Occipital lobe (tissue), 3 donors: ENCODE measurements at places on chromosomes 12 and 14.

DNA sequence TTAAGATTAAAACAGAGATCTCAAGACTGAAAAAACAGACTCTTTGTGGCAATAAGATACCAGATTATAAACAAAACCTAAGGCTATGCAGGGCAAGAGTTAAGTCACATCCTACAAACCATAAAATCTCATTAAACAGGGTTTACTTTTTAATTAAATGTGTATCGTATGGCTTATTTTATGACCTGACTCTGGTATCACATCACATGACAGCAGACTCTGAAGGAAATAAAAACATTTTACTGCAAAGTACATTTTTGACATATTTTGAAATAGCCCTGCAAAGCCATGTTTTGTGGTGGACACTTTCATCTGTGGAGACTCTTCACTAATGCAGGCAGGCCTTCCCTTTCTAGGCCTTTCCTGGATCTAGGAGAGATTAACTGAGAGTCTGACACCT lies 327.6 kb upstream of the CLEC14A start:
- no peak for DNase-seq

- no peak for DNase-seq
These were observed 45.7 kb downstream of the SPPL3 start for GRCh38 chr12:120858306-120859088.

DNA sequence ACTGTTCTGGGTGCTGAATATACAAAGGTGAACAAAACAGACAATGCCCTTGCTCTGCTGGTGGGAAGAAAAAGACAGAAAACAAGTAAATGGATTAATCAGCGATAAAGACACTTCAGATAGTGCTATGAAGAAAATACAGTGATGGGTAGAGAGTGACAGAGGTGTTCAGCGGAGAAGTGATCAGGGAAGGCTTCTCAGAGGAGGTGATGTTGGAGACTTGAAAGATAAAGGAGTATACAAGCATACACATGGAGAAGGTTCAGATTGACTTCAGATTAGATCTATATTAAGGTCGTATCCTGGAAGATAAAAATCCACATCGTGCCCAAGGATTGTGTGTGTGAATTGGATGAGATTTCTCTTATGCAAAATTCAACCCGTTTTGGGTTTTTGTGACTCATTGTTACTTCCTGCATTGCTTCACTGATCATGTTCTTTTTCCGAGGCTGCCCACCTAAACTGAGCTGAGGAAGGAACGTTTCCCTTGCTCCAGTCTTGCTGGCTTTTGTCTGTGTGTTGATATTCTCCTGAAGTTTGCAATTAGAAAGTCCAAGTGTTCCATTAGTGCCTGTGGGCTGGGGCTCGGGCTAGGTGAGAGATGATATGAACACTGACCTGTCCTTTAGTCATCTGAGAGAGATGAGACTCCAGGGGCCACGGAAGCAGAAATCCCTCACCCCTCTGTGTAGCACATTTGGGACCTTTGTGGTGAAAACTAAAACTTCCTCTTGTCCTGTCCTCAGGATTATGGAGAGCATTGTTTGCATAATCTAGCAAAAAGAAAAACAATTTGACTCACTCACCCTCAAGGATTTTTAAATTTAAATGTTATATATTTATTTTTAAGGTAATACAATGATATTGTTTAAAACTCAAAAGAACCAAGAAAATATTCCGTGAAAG lies 27.6 kb downstream of the PLXNC1 start:
- no peak for DNase-seq

DNA sequence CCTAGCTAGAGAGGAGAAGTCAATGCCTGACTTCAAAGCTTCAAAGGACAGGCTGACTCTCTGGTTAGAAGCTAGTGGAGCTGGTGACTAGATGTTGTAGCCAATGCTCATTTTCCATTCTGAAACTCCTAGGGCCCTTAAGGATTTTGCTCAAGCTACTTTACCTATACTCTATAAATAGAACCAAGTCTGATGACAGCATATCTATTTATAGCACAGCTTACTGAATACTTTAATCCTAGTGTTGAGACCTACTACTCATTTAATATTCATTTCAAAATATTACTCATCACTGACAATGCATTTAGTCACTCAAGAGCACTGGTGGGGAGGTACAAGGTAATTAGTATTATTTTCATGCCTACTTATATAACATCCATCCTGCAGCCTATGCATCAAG lies 137.2 kb upstream of the PELI2 start:
- DNase-seq: no peak

DNA sequence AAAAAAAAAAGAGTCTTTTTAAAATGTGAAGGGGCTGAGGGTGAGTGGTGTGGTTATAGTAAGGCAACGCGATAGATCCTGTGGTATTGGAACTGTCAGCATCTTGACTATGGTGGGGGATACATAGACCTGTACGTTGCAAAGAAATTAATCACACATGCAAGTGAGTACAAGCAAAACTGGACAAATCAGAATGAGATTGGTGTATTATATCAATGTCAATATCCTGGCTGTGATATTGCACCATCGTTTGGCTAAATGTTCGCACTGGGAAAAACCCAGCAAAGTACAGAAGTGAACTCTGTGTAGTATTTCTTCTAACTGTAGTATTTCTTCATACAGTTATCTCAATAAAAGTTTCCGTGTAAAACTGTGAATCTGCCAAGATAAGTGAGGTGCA lies 67.9 kb downstream of the GCH1 start:
- no peak for DNase-seq
